ENCODE measurements at places on chromosomes 2 and 18.
A peak's percentile ranks its signal among the peaks of the same experiment; 100 is the strongest.

- DNase-seq: no peak
Observed at GRCh38 chr2:213834746-213835145, 550.5 kb downstream of the SPAG16 start.

DNA sequence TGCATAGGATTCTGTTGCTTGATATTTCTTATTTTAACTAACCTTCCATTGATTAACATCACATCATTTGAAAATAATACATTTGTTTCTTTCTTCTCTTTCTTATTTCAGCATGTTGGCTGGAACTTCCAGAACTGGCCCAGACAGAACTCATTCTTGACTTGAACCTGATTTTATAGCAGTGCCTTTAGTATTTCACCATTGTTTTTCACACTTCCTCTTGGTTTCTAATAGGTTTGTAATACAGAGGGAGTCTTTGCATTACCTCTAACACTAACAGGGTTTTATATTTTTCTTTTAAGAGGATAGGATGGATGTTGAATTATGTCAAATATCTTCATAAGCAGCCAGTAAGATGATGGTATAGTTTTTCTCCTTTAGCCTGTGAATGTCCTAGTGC is 39.2 kb downstream of the SEMA4F start:
- DNase-seq: no peak

- DNase-seq: no peak
Observed at GRCh38 chr2:109448946-109449788, 164.6 kb downstream of the SEPTIN10 start.

DNA sequence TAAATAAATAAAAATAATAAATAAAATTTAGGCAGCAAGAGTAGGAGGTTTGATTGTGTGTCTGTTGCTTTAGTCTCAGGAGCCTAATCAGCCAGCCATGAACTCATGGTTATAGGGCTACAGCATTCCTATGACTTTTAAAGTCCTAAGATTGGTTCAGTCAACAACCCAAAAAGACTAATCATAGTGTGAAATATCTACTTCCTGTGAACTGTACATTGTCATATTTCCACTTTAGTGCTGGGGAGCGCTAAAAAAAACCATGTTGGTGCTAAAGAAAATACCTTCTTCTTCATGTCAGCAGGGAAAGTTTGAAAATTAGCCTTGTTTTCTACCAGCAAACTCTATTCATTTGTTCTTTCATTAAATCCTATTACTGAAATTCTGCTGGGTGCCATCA is 521.6 kb downstream of the RNF144A start:
- DNase-seq: no peak

DNA sequence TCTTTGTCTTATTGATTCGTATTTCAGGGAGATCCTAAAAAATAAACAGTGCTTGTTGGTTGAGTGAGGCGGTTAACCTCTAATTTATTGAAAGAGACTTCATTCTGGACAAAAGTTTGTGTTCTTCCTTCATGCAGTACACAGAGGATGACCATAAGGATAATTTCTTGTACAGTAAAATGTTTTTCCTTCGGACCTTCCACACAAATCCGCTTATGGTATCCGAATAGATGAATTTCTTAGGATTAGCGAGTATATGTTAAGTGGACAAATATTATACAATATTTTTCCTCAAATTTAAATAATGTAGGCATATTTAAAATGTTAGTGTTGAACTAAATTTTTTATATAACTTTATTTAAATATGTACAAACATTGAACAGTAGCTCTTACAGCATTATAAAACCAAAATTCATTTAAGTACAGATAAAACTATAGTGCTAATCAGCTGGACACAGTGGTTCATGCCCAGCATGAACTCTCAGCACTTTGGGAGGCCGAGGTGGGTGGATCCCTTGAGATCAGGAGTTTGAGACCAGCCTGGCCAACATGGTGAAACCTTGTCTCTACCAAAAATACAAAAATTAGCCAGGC is 84.4 kb downstream of the LPIN1 start:
- DNase-seq: no peak

DNA sequence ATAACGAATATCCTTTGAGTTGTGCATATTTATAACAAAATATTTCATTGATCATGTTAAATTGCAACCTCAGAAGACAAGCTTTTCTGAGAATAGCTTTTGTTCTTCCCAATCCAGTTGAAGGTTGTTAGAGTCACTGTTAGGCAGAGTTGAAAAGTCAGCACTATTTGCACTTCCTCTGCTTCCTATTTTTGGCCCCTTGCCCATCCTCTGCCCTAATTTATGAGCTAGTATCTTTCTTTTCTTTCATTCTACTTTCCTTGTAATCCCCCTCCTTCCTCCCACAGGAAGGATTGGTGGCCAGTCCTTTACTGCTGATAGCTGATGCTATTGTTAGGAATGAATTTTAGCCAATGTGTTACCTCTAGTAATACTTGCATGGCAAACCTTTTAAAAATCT is 4.9 kb downstream of the RALB start:
- DNase-seq: no peak

DNA sequence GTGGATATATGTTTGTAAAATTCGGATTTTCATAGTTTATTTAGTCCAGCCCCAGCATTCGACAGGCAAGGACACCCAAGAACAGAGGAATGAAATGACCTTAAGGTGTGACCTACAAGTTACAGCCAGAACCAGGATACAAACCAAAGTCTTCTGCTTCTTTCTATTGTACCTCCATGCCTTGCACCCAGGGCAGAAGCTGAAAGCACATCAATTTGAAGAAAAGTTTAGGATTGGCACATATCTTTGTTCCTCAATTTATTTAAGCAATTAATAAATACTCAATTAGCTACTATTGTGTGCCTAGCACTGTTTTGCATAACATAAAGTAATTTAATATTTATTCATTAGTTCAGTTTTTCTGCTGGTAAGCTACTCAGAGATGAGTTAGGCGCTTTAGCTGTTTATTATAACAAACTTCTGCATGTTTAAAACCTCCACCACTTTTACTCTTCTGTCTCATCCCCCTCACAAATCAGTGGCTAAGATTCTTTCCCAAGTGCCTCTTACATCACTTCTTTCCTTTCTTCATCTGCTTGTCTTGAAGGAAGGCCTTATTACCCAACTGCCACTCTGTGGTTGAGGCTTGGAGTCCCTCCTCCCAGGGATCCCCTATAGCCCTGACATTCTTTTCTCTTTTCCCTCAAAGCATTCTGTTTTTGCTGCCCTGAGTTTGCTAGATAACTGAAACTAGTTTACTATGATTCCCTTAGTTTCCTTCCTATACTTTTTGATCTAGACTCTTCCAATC is 37.1 kb upstream of the DARS1 start:
- peak; percentile 39 for DNase-seq

DNA sequence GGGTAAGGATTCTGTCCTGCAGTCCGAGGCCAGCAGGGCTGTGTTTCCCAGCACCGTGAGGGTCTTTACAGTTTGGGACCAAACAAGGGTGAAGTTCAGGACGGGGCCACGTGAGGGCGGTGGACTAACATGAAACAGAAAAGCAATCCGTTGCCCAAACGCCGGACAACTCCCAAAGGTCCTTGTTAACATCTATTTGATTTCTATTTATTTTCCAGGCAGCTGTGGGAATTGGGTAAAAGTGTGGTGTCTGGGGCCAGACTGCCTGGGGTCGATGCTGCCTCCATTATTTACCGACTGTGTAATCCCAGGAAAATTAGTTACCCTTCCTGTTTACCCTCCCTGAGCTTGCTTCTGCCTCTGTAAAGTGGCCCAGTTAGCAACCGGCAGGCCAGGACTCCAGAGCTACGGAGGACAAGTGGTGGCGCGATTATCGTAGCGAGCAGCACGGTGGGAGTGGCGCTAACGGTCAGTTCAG is 66.3 kb upstream of the TCF7L1 start:
- no peak for DNase-seq

- DNase-seq: no peak
Observed at GRCh38 chr2:222747526-222748160, 76.2 kb downstream of the MOGAT1 start.

DNA sequence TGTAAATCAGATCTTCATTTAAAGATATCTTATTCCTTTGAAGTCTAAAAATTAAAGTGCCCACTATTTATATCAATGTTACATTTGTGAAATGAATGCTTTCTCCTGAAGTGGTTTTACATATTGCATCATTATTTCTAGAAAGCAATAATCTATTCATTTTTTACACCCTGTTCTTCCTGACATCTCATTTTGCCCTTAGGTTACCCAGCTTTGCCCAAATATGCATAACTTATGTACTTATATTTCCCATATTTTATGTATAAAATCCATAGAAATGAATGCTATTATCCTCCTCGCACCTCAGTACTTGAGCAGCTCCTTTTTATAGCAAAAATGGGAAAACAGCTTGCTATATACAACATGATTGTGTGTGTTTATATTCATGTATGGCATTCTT is 396.5 kb upstream of the DSEL start:
- no peak for DNase-seq

GRCh38 chr2:143680885-143681405 is 551.7 kb downstream of the ARHGAP15 start:
- DNase-seq: no peak

- no peak for DNase-seq
Observed at GRCh38 chr18:76914314-76914713, 92.0 kb downstream of the ZNF236 start.

GRCh38 chr2:191038241-191038725 is 24.3 kb upstream of the STAT1 start:
- DNase-seq: peak; percentile 32

- DNase-seq: peak; percentile 62
Observed at GRCh38 chr18:24014986-24015638, 558 bp downstream of the TTC39C start.

GRCh38 chr18:61998335-61998734 is 105.5 kb upstream of the RNF152 start:
- DNase-seq: no peak

DNA sequence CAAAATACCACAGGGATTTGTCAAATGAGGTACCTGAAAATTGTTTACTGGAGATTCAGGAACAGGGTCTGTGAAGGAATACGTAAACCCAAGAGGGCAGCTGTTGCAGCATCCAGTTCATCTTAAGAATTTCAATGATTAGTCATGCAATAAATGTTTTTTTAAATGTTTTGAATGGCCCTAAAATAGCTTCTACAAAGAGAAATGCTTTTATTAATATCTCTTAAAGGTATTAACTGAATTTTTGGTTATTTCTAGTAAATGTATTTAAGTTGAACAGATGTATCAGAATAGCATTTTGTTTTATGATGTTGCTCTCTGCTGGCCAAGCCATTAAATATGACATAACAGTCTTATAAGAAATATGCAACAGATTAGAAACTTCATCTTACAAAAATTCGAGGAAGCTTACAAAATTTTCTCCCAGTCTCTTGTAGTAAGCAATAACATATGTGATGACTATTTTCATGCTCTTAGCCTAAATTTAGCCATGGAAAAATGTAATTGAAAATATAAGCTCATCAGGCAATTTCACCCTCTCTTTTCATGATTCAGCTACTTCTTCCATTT is 863.9 kb downstream of the SUCLG1 start:
- no peak for DNase-seq

DNA sequence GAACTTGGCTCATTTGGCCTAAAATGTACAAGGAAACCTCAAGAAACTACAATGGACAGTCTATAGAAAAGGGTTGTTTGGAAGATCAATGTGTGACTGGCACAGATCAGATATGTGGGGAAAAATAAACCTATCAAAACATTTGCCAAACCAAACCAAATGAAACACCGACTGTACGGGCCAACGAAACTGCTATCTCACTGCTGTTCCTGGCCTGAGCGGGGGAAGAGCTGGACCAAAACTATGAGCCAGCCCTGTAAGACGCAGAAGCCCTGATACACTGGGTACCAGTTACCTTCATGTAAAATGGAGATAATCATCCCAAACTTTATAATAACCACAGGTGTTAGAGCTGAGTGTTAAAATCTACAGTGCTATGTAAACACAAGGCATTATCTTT is 11.7 kb downstream of the CDC42EP3 start:
- DNase-seq: no peak

DNA sequence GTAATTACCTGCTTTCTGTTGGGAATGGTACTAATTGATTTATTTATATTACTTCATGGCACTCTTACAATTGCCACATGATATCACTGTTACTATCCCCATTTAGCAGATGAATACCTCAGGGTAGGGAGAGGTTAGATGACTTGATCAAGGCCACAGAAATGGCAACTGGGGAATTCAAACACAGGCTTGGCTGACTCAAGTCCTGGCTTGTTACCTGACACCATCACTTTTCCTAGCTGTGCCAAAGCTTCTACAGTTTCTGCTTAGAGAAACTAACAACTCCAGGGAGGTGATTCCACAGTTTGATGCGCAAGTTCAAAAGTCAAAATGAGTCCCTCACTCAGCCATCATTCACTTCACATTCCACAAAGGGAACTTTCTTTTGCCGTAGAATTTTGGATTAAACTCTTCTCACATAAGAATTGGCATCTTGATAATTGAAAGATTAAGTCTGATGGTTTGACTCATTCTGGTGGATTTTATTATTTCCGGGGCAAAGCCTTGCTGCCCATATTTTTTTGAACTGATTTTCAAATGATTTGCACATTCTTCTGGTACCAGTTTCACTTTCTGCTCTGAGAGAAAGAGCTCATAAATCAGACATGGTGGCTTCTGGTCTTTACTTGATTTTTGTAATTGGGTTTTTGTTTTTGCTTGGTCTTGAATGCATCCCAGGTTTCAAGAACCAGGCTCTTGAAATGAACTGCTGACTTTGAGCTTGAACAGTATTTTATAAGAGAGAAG is 656.8 kb downstream of the BCL11A start:
- no peak for DNase-seq

DNA sequence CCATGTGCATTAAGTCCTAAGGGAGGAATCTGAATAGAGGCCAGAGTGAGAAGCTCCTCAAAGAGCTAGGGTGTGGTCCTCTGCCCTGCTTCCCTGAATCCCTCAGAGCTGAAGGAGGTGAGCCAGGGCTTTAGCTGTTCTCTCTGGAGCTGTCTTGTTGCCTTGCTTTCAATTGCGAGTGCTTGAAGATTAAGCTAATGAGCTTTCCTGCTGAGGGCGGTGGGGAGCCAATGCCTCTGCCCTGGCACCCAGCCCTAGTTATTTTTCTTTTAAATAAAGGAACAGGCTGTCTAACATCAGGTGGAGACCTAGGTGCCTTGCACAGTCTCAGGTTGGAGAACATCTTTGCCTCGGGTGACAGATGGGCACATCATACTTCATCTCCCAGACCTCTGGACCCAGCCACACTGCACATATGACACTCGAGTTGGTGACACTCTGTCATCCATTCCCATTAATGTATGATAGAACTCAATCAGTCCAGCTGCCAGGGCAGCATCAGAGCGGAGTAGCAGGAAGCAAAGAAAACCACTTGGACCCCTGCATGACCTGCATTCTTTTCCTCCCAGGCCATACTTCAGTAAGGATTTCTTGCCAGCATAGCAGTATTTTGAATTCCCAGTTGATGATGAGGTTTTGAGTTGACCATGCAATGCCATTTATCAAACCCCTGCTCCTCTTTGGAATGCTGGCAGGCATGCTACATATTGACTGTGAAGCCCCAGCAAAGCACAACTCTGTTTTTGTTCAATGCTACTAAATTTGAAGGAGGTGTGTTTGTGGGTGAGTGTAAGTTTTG is 292.7 kb downstream of the RNF144A start:
- no peak for DNase-seq
